Uterus (tissue), 4 donors: ENCODE measurements at places on chromosomes 13 and 19.

- no peak for DNase-seq
Measured at GRCh38 chr19:45349126-45349415, 8.5 kb downstream of the KLC3 start.

DNA sequence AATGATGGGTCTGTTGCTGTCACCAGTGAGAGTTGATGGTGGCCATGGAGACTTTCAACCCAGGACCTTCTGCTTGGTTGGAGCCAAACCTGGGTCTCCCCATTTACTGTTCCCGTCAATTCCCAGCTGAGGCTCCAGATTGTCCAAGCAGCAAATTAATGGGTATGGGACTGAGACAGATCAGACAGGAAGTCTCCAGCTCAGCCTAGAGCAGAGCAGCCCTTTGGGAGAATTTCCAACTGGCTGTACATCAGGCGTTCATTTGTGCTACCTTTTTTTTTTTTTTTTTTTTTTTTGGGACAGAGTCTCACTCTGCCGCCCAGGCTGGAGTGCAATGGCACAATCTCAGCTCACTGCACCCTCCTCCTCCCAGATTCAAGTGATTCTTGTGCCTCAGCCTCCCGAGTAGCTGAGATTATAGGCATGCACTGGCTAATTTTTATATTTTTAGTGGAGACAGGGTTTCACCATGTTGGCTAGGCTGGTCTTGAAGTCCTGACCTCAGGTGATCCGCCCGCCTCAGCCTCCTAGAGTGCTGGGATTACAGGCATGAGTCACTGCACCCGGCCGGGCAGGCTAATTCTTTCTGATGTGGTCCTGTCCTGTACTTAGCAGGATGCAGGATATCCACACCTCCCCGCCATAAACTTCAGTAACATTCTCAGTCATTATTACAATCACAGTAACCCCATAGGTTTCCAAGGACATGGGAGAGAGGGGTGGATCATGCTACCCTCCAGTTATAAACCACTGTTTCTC is 9.3 kb downstream of the MAP3K10 start:
- DNase-seq: no peak

- peak; percentile 66 for DNase-seq
Measured at GRCh38 chr19:1942078-1942933, 1.3 kb downstream of the CSNK1G2 start.

DNA sequence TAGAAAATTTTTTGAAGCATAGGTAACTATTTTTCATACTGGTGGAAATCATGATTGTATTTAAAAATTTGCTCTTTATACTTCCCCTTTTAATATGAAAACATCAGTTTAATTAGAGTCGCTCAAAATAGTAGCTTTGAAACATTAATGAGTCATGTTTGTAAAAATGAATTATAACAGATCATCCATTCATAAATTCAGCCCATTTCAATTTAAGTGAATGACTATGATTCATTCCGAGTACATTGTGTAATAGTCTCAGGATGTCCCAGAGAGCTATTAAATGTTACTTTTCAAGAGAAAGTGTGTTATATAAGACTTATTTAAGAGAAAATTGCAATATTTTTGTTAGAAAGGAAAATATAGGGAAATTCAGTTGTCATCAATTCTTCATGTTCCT is 111.0 kb downstream of the FNDC3A start:
- DNase-seq: no peak

DNA sequence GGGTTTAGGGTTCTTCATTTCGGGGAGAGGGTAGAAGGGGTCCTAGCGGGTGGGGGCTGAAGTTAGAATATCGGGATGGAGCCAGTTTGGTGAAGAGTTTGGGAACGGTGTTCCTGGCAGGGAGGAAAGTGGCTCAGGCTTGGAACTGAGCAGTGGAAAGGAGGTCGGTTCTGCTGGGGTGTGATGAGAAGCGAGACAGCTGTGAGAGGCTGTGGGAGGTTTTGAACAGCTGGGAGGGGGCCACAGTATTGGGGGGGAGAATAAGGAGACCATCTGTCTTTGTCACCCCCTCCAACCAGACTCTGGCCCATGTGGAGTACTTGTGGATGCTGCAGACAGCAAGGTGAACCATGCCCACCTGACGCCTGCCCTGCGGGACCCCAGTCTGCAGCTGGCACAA is 1.0 kb upstream of the TM6SF2 start:
- DNase-seq: no peak
